ENCODE measurements at places on chromosomes 12 and 14.

GRCh38 chr14:95609398-95609990 lies 74.6 kb downstream of the GLRX5 start:
- DNase-seq, result no peak

- DNase-seq, result no peak
Observed at GRCh38 chr14:74732387-74732786, 19.4 kb downstream of the FCF1 start.

DNA sequence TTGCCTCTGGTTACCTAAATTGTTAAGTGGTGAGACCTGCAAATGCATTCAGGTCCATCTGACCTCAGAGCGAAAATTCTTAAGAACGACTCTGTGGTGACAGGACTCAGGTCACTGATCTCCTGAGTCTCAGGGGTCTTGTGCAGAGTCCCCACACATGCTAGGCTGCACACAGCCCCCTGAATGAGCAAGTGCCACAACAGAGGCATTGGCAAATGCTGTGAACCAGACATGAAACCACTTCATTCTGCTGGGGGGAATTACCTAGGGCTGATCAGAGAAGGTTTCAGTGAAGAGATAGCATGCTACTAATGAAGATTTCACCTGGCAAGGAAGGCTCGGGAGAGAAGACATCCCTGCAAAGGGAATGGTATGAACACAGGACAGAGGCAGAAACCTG lies 281.6 kb downstream of the ITPR2 start:
- no peak for DNase-seq

DNA sequence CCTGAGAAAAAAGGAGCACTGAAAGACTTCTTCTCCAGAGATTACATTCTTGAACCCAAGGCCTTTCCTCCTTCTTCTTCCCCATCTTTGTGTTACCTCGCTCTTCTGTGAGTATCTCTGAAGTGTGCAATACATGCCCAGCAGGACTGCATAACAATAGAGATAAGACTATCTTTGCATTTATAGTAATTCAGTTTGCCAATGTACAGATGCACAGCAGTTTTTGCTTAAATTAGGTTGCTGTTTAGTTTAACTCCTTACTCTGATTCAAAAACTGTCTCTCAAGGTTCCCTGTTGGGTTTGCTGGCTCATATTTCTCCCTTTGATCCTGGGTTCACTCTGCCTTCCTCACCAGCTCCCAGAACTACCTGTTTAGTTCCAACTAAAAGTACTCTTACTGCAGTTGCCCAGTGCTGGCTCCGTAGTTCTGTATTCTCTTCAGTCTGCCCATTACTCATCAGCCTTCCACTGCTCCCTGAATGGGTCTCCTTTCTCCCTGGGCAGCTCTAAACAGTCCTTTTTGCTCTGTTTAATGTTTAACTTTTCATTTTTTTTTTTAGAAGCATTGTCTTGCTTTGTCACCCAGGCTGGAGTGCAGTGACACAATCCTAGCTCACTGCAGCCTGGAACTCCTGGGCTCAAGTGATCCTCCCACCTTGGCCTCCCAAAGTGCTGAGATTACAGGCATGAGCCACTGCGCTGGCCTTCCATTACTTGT lies 180.6 kb upstream of the CAND1 start:
- DNase-seq, result no peak

DNA sequence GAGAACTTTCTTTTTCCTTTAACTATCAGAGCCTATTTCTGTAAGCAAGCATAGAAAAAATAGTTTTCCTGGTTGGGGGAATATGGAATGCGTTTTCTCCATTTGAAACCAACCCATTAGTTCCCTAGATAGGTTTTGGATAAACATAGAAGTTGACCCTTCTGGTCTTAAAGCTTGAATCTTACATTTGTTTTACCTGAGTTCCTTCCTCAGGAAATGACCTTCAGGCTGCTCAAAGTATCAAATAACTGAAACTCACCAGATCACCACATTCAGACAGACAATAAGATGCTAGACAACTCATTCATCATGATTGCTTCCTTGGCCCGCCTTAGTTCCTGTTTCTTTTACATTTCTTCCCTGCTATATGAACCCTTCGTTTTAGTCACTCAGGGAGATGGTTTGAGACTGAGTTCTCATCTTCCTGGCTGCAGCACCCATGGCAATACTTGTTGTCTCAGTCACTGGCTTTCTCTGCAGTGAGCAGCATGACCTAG lies 52.2 kb downstream of the LRP6 start:
- no peak for DNase-seq

DNA sequence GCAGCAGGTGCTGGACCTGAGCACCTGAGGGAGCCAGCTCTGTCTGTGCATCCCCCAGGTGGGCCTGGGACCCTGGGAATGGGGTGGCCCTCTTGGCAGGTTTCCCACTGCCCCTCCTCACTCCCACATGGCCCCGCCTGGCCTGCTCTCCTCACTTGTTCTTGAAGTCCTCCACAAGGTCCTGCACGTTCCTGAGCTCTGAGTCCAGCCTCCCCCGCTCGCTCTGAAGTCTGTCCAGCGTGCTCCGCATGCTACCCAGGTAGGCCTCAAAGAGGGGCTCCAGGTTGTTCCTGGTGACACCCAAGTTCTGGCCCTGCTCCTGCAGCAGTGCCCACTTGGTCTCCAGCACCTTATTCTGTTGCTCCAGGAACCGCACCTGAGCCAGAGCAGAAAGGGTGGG lies 2.9 kb downstream of the KRT79 start:
- no peak for DNase-seq

DNA sequence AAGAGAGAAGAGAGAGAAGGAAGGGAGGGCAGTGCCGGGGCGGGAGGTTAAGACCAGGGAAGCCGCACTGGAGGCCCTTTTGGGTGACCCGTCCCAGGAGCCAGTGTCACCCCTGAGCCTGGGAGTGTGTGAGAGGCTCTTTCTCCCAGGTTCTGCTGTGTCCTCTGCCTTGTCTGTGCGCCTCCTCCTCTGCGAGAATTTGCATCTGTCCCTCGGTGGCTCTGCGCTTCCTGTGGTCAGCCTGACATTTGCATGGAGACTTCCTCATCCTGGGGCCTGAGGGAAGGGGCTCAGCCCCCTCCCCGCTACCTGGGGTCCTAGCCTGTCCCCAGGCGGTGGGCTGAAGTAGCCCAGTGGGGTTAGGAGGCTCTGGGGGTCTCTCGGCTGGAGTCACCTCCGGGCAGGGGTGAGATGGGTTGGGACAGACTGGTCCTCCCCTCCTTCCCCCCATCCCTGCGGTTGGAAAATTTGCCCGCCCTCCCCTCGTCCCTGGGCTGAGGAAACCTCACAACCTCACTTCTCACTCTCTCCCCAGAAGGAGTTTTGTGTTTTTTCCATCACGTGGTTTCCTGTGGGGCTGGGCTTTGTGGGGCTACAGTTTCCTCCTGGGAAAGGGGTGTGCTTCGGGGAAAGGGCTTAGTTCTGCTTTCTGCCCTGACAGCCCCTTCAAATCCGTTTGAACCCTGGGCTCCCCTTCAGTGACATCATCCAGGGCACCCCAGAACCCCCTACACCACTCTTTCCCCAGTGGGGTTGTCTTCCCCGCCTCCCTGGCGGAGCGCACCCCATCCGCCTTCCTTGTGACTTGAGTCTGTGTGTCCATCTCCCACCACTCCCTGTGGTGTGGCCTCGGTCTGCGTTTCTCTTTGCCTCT lies 2.5 kb downstream of the PTPN6 start:
- DNase-seq, result peak; percentile 33

DNA sequence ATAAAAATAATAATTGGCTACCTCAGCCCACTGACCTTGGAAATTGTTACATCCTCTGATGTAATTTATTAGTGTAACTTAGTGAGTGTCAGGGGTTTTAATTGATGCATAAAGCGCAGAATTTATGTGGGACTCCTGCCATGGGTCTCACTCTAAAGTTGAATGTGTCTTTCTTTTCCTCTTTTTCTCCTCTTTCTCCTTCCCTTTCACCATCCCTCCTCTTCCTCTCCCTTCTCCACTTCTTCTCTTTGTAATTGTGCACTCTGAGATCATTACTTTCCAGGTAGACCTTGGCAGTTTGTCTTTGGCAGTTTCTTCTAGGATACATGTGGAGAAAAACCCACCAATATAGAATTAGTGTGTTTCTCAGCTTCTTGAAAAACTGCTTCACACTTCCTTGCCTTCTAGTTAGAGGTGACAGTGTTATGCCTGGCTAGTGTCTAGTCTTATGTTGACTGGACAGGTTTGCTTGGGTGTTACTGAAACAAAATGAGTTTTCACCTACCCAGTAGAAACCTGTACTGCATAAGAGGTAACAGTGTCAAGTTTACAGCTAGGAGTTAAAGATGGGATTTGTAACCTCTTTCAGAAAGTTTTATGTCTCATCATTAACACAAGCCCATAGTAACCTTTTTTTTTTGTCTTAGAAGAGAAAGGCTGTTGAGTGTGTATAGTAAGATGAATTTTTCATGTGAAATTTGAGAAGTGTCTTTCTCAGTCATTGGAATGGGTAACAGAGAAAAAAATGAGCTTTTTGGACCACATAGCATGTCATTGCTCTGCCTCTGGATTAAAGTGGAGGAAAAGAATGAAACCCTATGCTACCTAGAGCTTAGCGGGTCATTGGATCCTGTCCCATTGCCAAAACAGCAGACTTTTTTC lies 18.6 kb downstream of the PELI2 start:
- DNase-seq, result no peak
